AG04450 (cell line): ENCODE measurements at places on chromosomes 4 and X.

DNA sequence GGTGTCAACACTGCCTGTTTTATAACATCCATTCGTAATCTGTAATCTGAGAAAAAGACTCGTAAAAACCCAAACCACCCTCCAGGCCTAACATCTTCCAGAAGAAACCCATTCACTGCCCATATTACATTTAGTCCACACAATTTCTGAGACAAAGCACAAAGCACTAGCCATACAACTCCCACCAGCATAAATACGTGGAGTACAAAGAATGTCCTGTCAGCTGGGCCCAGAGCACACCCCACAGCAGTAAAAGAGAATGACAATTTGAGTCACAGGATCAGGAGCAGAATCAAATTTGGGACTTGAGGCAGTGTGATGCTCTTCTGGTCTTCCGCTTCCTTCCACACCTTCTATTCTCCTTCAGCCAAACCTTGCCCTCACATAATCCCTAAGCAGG, 6.8 kb downstream of the MECP2 start:
- DNase-seq = no peak

GRCh38 chr4:146236216-146236615, 21.9 kb downstream of the REELD1 start:
- no peak for DNase-seq

- no peak for DNase-seq
Observed at GRCh38 chr4:106304632-106305031, 11.4 kb downstream of the TBCK start.

GRCh38 chr4:94634271-94634670, 123.5 kb upstream of the BMPR1B start:
- DNase-seq = no peak

- DNase-seq = no peak
Observed at GRCh38 chr4:136863756-136864155, 668.5 kb downstream of the PCDH18 start.

DNA sequence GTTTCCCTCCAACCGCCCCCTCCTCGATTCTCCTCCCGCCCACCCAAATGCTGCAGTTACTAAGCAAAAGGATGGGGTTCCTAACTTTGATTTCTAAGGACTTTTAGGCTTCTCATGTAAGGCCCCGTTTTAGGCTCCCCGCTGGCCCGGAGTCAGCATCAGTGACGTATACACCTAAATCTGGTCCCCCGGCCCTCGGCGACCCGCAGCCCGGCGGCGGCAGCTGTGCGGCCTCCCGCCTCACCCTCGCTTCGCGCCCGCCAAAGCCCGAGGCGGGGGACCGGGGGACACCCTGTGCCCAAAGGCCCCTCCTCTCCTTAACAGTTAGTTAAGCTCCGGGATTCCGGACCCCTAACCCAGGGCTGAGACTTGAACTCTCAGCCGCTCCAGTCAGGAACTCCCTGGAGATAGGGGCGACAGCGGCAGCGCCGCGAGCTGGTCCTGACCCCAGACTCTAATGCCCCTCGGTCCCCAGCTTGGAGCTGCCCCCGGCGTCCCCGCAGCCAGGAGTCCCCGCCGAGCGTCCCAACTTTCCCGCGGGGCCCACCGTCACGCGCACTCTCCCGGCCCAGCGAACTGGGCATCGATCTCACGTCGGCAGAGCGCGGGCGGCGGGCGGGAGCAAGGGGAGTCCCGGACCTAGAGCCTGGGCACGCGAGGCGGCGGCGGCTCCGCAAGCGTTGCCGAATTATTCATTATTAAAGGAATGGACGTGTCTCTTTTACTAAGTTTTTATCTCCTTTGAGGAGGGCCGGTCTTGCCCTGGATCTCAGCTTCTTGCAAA, 1.5 kb upstream of the NR3C2 start:
- DNase-seq = no peak

DNA sequence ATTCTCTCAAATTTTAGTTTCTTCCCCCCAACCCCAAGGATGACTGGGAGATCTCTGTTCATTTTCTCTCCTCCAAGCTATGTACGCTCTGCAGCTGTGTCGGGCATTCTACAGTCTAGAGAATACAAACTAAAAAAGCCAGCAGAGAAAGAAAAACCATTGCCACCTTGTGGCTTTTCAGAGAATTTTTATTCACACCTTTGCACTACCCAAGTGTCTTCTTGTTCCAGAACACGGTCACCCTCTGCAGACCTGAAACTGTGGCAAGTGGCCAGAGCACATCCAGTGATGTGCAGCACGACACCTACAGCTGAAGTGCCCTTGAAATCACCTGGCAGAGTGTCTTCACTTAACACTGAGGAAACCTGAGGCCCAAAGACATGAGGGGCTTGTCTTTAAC, 68.6 kb downstream of the CHST7 start:
- no peak for DNase-seq

DNA sequence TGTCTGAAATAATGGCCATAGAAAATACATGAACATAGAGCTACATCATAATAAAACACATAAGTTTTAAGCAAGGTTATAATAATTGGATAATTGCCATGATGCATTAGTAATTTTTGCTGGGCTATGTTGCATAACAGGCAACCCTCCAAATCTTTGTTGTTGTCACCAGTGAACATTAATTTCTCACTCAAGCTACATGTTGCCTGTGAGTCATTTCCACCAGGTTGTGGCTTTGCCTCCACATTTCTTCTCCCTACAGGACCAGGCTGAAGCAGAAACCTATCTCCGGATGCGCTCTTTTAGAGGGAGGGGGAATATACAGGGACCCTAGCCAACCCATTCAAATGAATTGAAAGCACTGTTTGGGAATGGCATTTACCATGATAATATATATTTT, 347.7 kb downstream of the GABRG1 start:
- DNase-seq = no peak

DNA sequence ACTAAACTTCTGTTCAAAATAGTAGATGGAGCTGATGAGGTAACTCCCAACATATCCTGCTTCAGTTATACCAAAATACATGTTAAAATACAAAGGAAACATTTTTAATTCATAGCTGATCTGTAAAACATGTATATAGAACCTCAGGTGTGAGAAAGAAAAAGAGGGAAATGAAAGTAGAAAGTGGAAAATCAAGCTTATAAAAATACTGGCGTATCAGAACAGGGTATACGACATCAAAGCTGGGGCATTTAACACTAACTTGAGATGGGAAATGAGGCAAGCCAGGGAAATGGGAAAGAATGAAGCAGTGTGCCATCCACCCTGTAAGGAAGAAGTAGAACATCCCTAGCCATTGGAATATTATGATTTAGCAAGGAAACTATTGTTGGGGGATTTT, 767.5 kb downstream of the DMD start:
- no peak for DNase-seq

DNA sequence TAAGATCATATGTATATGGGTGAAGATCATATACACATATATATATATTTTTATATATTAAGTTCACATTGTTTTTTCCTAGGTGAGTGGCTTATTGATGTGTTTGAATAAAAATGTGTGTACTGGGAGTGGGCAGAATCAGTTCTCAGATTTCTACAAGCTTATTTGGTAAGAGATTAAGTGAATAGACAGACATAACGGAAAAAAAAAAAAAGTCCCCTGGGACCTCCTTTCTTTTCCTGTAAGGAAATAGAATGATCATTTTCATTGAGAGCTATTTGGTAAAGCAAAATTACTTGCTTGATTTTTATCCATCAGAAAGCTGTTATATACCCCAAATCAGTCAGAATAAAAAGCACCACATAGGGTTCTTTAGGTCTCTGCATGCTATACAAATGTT, 597.7 kb downstream of the PCDH18 start:
- DNase-seq = no peak

GRCh38 chr4:67674098-67674497, 26.9 kb downstream of the UBA6 start:
- no peak for DNase-seq

GRCh38 chrX:22373094-22373493, 100.4 kb downstream of the CBLL2 start:
- DNase-seq = no peak

DNA sequence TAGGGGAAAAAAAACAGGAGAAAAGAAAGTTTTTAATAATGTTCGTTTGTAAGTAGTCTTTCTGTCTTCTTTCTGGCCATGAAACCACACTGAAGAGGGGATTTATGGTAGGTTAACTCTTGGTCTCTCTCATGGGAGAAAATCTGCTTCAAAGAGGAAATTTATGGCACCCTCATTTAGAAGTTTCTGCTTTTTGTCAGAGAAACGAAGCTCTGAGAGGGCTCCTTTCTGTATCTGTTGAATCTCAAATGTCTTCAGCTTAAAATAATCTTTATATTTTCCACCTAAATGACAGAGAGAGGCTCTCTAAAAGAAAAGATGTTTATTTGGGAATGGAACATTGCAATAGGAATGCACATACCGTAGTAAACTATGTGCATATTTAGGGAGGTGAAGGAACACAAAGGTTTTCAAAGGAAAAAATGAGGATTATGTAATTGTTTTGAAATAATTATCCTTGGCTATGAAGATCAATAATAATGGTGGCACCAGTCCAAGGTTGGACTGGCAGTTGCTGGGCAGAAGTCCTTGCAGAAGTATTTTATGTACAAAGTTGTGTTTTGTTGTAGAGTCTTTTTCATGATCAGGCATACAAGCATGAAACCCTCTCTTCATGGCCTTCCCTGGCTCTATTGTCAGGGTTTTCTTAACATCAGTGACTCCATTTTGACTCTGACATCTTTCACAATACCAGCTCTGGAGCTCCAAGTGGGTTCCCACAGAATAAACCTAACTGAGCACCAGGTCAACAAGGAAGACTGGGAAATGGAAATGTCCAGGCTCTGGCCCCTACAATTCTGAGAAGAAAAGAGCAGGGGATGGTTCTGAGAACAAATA, 53.0 kb upstream of the HPSE start:
- DNase-seq = no peak

DNA sequence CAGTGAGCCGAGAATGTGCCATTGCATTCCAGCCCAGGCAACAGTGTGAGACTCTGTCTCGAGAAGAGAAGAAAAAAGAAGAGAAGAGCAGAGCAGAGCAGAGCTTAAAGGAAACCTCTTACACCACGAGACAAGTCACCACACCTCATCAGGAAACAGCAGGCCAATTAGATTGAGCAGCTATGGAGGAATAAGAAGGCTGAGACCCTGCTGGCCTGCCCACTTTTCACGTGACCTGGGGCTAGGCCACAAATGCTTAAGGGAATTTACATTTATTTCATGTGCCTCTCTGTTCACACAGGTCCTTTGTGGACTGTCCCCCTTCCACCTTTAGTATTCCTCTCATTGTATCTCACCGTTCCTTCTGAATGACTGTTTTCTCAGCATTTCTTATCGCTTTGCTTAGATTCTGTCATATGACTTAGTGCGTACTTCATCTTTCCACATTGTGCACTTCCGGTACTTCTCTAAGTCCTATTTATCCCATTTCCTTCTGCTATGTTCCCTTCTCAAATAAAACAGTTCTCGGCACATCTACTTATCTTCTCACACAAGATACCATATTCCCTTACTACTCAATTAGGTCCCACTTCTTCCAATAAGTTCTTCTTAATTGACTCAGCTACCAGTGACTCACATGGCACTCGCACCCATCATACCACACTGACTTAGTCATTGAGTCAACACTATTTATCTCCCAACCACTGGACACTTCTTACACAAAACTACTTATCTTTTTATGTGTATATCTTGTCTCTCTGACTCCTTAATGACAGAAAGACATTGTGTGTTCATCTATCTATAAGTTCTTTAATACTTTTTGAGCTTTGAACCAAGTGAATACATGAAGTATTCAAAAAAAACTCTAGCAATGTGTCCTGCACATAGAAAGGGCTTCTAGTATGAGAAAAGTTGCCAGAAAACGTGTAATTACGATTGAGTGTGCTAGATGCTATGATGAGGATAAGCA, 11.0 kb downstream of the CUL4B start:
- DNase-seq = peak; percentile 66

GRCh38 chrX:106564986-106565385, 46.8 kb upstream of the RADX start:
- no peak for DNase-seq

DNA sequence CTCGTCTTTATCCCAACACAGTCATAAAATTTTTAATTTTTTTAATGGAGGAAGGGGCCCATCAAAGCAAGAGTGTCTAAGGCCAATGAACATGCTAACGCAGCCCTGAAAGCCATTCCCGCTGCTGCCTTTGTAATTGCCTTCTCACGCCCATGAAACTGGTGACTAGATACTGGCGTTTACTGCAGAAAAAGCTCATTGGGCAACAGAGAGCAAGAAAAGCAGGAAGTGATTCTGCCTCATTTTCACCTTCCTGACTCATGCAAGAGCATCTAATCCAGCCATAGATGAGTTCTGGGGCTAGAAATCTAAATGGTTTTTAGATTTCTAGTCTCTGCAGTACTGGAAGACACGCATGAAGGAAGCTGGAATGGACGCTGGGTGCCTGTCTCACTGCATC, 72.5 kb downstream of the ANXA3 start:
- no peak for DNase-seq

- DNase-seq = no peak
Observed at GRCh38 chrX:73481521-73481920, 34.7 kb downstream of the CDX4 start.

- no peak for DNase-seq
Observed at GRCh38 chr4:104394406-104395167, 100.1 kb downstream of the CXXC4 start.

DNA sequence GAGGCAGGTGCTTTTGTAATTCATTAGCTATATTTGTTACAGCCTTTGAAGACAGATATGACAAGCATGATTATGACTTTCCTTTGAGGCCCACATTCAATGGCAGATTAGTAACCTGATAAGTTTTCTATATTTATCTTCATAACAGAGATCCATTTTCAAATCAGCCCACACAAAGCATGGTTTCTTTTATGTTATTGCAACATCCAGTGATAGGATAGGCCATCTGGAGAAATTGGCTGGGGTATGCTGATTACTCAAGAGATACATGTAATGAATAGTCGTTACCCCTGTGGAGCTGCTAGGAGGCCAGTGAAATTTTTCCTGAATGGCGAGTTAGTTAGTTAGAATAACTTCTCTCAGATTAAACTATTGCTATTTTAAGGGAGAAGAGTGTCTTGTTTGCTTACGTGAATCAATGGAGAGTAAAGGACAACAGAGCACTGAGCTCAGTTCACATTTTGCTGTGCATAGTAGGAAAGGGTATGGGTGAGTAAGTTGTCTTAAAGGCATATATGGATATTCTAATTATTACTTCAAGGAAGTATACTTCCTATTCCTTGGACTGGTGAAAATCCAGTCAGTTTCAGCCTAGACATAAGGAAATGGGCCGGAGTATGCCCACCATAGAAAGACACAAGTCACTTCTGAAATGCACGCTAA, 79.2 kb upstream of the DKK2 start:
- no peak for DNase-seq

GRCh38 chr4:11334887-11335286, 93.8 kb downstream of the HS3ST1 start:
- no peak for DNase-seq

DNA sequence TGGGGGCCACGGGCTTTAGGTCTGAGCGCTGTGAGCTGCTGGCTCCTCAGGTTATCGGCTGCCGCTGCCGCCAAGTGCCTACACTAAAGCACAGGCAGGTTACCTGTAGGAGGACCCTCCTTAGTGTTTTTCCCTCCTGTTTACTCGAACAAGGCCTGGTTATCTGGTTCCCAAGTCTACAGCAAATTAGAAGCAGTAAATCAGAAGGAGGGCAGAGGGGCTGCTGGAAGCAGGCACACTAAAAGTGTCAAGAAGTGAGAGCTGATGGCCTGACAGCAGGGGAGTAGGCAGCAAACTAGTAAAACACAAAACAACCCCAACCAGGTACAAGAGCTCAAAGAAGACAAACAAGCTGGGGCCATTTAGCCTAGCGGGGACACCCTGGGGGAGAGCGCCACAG, 125.0 kb upstream of the PJA1 start:
- no peak for DNase-seq

GRCh38 chr4:2354760-2355159, 63.7 kb downstream of the ZFYVE28 start:
- DNase-seq = no peak
